Epithelial cell of proximal tubule (primary cell): ENCODE measurements at places on chromosomes 3 and 15. TPM values are rescaled to one million over a fixed set of nuclear protein-coding genes. Genes with fewer than 3 reads are reported as not detected.

FOXB1 gene
- not detected in 2 replicates for total RNA-seq

ALPK3 gene
- 24.7 and 30.8 TPM in 2 replicates for total RNA-seq

TRPC1 gene
- total RNA-seq = 6.9 and 20.0 TPM in 2 replicates

CYP8B1 gene
- not detected in 2 replicates for total RNA-seq

CD200R1 gene
- total RNA-seq = not detected in 2 replicates

LNP1 gene
- 1.6 and 2.3 TPM in 2 replicates for total RNA-seq

- peak; percentile 87 for DNase-seq
Measured at GRCh38 chr3:123758081-123758564, 126.0 kb downstream of the MYLK start.

GRCh38 chr3:60812502-60812901 lies 438.8 kb downstream of the FHIT start:
- no peak for DNase-seq

GRCh38 chr3:124676236-124676635 lies 54.0 kb upstream of the UMPS start:
- no peak for DNase-seq

DNA sequence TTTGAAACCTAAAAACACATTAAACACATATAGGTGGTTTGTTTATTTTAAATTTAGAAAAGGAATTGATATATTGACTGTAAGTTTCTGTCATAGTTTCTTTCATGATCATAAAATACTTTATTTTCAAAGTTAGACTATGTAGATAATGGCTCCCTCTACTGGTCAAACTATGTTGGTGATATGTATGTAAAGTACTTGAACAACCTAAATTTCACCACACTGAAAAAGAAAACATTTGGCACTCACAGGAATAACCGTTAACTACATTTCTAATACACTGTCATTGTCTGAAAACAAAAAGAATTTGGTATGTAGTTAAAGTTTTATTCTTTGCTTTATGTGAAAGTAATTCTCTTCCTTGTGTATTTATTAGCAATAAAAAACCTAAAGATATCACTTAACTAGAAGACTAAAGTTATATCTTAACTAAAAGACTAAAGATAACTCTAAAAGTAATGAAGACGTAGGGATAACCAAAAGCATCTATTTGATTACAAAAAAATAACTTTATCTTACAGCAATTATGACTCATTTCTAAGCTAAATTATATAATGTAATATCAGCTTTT lies 427.5 kb downstream of the VGLL3 start:
- no peak for DNase-seq

- no peak for DNase-seq
Measured at GRCh38 chr15:91007266-91007665, 12.9 kb upstream of the PRC1 start.

GRCh38 chr15:42215913-42216829 lies 8.1 kb upstream of the VPS39 start:
- DNase-seq = no peak

DNA sequence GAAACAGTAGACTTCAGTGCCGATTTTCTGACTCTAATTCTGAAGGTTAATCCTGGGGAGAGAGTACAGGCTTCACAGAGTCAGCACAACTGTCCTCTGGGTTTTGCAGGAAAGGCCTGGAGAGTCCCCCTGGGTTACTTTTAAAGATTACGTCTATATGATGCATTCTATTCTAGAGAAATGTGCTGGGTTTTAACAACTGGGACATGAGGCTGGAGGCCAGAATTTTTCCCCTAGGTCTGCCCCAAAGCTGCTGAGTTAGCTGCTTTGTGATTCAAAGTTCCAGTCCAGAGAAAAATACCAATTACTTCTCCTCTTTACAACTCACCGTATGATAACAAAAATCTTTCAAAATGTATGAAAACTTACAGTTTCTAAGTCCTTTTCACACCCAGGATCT lies 240.7 kb upstream of the TPRG1 start:
- no peak for DNase-seq

DNA sequence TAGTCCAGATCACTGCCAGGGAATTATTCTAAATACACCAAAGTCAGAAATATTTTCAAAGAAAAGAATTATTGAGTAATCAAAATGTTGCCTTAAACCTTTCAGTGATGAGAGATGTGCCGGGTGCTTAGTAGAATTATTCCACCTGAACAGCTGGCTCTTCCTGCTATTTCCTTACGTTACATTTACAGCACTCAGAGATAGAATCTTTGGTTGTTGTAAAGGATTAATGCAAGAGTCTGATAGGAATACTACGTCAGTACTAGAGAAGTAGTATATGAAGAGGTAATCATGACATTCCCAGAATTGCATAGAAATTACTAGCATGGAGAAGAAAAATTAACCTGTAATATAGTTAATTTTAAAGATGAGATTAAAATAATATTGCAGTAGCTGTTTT lies 50.9 kb upstream of the ZDHHC23 start:
- DNase-seq = no peak

DNA sequence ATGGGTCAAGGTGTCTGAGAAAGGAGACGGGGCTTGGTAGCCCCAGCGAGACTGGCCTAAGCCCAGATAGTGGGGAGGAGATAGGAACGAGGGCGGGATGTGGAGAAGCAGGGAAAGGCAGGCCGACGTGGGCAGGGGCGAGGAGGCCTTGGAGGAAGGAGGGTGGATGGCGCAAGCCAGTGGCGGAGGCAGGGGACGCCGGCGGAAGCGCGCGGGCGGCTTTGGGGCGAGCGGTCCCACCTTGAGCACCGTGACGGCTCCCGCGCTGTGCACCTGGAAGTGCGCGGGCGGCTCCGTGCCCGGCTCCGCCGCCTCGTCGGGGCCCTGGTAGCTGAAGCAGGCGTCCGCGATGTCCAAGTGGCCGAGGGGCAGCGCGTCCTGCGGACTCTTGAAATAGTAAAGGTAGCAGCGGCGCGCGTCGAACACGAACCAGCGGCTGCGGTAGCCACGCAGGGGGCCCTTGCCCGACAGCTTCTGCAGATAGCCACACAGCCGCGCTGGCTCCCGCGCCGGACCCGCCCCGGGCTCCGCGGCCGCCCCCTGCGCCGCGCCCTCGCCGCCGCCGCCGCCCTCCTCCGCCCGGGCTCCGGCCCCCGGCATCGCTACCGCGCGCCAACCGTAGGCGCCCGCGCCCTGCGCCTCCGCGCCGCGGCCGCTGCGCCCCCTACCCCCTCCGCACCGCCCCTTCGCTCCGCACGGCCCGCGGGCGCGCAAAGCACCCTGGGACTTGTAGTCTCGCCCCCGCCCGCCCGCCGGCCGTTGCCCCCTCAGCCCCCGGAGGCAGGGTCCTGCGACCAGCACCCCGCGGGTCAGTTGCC lies at the start of gene TBC1D2B:
TSS of gene TBC1D2B (minus strand) at position 659 of the 818 bp plus-strand sequence. CDS start at position 600, 59 bp downstream.
- no peak for DNase-seq

GRCh38 chr15:50857763-50858162 lies 50.7 kb upstream of the AP4E1 start:
- DNase-seq = no peak

DNA sequence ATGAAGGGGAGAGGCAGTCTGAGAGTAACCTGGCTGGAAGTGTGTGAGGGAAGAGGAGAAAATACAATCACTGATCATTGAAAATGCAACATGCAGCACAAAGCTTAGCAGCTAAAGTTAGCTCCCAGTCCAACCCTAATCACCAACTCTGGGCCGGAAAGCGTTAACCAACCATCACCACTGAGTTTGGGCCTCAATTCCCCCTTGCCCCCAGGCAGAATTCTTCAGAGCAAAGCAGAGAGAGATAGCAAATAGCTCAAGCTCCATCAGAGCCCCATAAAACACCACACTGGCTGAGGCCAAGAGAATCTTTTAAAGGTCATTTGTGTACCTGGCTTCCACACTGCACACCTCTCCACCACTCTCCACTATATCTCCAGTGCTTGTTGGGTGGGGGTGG lies 16.2 kb upstream of the PDIA5 start:
- no peak for DNase-seq

DNA sequence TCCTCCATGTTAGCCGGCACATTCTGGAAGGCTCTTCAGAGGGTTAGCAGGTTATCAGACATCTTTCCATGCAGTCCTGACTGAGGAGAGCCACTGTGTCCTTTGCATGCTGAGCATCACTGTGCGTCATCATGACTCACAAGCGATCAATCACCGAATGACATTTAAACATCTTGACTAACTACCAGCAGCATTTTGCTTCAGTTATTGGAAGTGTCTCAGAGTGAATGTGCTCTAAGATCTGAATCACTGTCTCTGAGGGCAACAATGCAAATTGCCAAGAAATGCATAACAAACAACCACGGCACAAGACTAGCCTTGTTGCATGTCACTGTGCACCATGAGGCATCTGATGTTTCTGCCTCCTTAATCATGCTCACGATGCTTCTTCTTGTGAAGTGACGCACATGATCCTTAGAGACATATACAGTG lies 18.3 kb upstream of the ATP8B4 start:
- no peak for DNase-seq

DNA sequence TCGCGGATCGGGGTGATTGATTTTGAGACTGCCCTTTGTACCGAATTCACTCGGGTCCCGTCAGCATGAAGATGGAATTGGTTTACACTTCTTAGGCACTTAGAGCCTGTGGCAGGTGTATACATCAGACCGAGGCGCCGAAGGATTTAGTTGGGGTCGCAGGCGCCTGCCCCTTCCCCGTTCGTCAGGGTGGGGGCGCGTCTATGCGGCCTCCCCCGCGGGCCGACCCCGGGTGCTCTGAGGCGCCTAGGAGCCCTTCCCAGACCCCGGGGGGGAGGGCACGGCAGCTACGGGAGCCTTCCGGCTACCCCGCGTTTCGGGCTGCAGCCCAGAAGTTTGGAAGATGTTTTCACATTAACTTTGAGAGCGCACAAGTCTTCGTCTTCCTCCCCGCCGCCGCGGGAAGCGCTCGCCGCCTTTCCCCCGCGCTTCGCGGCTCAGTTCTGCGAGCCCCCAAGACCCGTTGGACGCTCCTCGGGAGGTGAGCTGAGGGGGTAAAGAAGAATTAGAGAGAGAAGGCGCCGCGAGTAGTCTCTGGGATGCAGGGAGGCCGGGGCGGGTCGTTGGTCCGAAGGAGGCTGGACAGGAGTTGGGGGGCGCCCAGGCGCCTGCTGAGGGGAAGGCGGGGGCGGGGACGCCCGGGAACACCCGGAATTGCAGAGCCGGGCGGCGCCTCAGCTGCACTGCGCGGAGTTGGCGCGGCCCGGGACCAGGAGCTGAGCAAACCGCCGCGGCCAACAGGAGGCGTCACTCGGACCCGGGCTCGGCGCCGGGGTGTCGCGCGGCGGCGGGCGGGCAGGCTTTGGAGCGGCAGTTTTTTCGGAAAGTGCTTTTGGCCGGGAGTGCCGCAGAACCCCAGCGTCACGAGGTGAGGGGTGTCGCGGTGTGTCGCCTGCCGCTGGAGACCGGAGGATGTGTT lies 780 bp downstream of the TIPARP start:
- no peak for DNase-seq

- DNase-seq = peak; percentile 99
Measured at GRCh38 chr3:120742198-120742848, at the start of the genes GTF2E1 and RABL3. Gene GTF2E1, plus strand, starts transcription at chr3:120742744. Its CDS starts 7,809 bp downstream, at chr3:120750553. Gene RABL3, minus strand, starts transcription at chr3:120742516. Its CDS starts 9 bp downstream, at chr3:120742507.

DNA sequence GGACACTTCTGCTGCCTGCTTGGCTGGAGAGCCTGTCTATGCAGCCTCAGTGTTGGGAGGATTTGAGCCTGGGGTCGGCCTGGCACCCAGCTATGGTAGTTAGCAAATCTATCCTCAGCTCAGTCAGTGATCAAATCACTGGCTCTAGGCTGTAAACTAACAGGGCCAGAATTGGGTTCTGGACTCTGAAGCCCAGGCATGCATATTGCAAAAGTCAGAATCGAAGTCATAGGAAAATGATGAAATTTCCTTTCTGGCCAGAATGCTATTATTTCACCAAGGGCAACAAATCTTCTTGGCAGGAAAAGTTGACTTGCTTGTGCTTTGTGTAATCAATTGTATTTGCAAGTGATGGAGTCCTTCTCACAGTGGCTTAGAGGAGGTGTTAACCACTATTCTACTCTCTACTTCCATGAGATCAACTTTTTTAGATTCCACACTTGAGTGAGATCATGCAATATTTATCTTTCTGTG lies 482.6 kb upstream of the TPRG1 start:
- DNase-seq = peak; percentile 69

- peak; percentile 3 for DNase-seq
Measured at GRCh38 chr3:105899516-105899915, 30.7 kb upstream of the CBLB start.

DNA sequence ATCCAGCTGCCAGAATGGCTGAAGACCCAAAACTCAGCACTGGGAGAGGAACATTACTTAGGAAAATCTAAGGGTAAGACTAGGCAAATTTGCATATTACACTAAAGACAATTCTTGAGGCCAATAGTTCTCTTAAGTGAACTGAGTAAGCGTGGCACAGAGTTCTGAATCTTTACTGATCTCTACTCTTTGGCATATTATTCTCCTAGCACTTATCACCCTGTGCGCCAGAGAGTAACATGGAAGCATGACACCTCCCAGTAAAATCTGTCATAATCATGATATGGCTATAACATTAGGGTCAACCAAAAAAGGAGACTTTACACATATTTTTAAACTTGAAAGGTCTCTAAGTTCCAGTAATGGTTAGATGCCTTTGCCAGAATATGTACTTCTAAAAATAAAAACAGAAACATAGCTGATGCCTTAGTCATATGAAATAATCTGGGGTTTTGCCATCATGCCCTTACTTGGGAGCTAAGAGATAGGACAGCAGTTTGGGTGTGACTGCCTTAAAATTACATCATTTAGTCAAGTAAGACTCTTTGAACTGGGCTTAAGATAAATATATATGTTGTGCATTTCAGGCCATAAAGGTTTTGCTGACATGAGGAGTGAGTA lies 290.5 kb downstream of the PLCL2 start:
- no peak for DNase-seq

- DNase-seq = no peak
Measured at GRCh38 chr3:14377838-14378169, 24.6 kb upstream of the SLC6A6 start.

- DNase-seq = no peak
Measured at GRCh38 chr3:65037861-65038260, 350.1 kb upstream of the ADAMTS9 start.

- DNase-seq = peak; percentile 26
Measured at GRCh38 chr15:44427756-44428724, 611 bp downstream of the CTDSPL2 start.

GRCh38 chr3:53973905-53974304 lies 82.2 kb upstream of the SELENOK start:
- DNase-seq = no peak

GRCh38 chr3:188236271-188236670 lies 82.3 kb downstream of the LPP start:
- DNase-seq = no peak
